ENCODE measurements at places on chromosomes 4 and X.
A peak's percentile ranks its signal among the peaks of the same experiment; 100 is the strongest.

DNA sequence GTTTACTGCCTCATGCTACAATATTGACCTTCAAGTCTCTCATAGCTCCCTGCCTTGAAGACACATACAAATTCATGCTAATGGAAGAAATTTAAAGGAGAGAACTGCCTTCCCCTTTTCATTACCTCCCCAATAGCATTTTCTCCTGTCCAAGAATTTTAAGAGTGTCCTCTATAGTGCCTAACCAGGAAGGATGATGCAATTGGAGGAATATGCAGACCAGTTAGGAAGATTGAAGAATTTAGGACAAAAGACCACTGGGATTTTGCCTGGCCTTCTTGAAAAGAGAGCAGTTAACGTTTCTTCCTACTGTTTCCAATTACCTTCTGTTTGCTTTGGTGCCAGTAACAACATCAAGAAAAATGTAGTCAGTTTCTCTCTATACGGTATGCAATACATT, 443.9 kb downstream of the INPP4B start:
- no peak for DNase-seq

- DNase-seq, result peak; percentile 85
These were observed 112.0 kb upstream of the TBL1X start for GRCh38 chrX:9352694-9353411.

DNA sequence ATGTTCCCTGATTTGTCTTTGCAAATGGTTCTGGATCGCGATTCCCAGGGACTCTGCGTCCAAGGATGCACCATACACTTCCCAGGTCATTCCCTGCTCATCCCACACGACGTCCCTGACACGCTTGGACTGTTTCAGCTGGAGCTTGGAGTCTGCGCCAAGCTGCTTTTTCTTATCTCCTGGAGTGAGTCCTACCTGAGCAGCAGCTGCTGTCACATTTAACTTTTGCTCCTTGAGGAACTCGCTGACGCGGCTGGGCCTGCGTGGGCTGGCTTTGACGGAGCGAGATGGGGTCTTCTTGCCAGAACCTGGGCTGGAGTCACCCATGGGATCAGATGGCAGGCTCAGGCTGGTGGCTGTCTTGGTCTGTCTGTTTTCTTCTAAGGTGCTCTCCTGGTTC, 59.6 kb downstream of the GPRIN3 start:
- no peak for DNase-seq

GRCh38 chr4:2497931-2498330, 29.0 kb downstream of the RNF4 start:
- DNase-seq, result no peak

DNA sequence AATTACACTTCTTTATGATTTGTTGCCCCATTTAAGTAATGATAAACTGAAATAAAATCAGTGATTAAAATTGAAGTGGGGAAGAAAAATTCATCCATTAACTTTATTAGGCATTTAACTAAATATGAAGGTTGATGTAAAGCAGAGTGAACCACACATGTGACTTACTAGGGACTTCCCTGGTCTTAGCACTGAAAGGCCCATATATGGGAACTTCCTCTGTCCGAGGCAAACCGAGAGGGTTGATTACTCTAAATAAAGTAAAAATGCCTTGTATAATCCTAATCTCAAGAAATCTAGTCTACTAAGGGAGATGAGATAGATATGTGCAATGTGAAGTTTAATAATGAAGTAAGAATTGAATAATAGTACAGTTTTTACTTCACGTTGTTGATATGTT, 403.9 kb upstream of the RPS6KA3 start:
- DNase-seq, result no peak

DNA sequence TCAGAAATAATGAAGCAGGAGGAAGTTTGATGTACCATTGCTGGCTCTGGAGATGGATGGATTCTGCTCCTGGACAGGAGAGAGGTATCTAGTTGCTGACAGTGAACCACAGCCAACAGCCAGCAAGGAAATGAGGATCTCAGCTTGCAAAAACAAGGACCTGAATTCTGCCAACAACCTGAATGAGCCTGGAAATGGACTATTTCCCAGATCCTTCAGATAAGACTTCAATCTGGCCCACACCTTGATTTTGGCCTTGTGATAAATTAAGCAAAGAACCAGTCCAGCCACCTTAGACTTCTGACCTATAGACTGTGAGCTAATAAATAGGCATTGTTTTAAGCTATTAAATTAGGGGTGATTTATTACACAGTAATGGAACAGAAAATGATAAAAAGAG, 220.3 kb downstream of the ADAMTS3 start:
- no peak for DNase-seq

- DNase-seq, result no peak
These were observed 311.5 kb downstream of the TENM3 start for GRCh38 chr4:182554736-182555135.

DNA sequence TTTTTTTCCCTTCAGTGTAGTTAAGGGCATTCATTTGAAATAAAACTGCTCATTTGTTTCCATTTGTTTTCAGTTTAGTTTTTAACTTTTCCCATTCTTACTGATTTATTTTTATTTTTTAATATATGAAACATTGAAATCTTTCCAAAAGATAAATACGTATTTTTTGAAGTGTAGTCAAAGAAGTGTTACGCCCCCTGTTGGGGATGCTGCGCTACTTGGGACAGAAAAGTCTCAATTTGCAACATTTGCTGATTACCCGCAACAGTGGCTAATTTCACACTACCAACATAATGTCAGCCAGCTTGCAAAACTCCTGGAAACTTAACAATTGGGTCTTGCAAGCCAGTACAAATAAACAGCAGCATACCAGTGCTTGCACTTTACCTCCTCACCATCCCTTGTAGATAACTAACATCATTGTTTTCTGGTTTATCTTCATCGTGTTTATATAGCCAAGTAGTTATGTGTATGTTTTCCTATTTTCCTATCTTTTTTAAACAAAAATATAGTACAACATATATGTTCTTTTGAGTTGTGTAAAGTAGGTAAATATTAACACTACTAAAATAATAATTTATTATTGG, 158.6 kb downstream of the STPG2 start:
- DNase-seq, result no peak

GRCh38 chr4:105145156-105145902, 1.3 kb upstream of the TET2 start:
- no peak for DNase-seq
